ENCODE measurements at places on chromosomes 3 and 15.

- peaks cover 51% of the 10 kb centered on the region for H3K4me1 ChIP-seq
- peaks cover 16% of the 10 kb centered on the region for H3K27me3 ChIP-seq
- H3K4me3 ChIP-seq = peak overlapping the region; percentile 27
- DNase-seq = no peak
These were observed 2.4 kb upstream of the CORO2B start for GRCh38 chr15:68576235-68576892.

DNA sequence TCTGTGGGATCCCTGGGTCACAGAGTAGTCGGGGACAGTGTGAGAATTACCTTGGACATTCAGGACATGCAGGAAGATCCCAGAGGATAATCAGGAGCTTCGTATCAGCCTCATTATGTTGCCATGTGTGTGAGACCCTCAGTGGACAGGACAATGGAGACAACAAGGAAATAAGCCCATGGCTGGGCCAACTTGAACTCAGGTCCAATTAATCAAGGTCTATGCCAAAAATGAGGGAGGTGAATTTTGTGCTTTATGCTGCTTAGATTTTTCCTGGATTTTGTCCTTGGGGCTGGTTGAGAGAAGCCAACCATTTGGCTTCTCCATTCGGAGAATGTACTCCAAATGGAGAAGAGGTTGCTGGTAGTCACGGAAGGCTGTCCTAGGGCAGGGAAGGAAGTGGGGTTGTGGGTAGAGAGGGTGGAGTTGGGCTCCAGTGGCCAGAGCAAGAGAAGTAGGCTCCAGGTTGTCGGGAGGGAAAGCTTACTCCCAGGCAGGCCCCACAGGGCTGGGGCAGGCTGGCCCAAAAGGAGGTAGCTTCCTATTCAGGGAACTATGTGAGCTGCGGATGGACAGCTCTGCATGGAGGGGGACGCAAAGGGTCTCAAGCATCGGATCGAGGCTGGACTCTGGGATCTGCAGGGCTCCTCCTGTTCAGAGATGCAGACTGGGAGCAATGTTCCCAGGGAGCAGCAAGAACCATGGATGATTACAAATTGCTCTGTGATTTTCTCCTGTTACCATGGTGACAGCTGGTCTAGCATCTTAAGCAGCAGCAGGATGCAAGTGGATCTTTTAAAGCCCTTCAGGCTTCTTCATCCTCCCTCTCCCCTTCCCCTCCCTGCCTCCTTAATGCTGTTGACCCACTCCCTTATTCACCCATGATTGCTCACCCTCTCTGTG, 91.1 kb downstream of the WNT7A start:
- no peak for DNase-seq
- H3K4me1 ChIP-seq = no peaks in the 10 kb centered on the region
- H3K4me3 ChIP-seq = no peak overlapping the region

GRCh38 chr15:71207141-71207540, 91.9 kb downstream of the THSD4 start:
- H3K27me3 ChIP-seq = no peaks in the 10 kb centered on the region
- H3K27ac ChIP-seq = no peak overlapping the region
- no peak for DNase-seq
- H3K36me3 ChIP-seq = no peaks in the 10 kb centered on the region

DNA sequence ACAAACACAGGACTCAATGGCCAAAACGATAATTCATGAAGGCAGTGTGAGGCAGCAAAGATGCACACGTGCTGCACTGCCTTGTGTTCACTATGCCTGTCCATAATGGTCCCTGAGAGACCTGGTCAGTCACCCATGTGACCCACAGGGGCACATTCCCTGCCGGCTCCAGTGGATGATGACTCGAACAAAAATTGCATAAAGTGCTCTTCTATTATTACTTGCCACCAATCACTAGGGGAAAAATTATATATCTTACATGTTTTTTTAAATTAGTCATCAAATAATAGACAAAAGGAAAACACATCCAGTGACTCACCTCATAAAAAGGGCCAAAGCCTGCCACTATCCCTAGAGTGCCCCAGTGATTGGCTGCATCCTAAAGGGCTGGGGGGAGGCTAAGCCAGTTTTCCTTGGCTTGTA, 47.5 kb downstream of the UBP1 start:
- H3K36me3 ChIP-seq = peaks cover 52% of the 10 kb centered on the region
- no peak overlapping the region for H3K4me3 ChIP-seq
- no peak overlapping the region for H3K27ac ChIP-seq
- no peak for DNase-seq
- no peaks in the 10 kb centered on the region for H3K4me1 ChIP-seq

GRCh38 chr3:15291589-15292541, 40.5 kb downstream of the SH3BP5 start:
- H3K27ac ChIP-seq = peak overlapping the region; percentile 77
- DNase-seq = peak; percentile 49
- peak overlapping the region; percentile 14 for H3K4me3 ChIP-seq
- peaks cover 6% of the 10 kb centered on the region for H3K36me3 ChIP-seq
- no peaks in the 10 kb centered on the region for H3K27me3 ChIP-seq
- peaks cover 87% of the 10 kb centered on the region for H3K4me1 ChIP-seq

GRCh38 chr3:120349855-120350125, 636 bp upstream of the LRRC58 start:
- H3K4me1 ChIP-seq = peaks cover 38% of the 10 kb centered on the region
- H3K4me3 ChIP-seq = peak overlapping the region; percentile 91
- H3K27ac ChIP-seq = peak overlapping the region; percentile 94
- no peaks in the 10 kb centered on the region for H3K27me3 ChIP-seq
- DNase-seq = no peak

DNA sequence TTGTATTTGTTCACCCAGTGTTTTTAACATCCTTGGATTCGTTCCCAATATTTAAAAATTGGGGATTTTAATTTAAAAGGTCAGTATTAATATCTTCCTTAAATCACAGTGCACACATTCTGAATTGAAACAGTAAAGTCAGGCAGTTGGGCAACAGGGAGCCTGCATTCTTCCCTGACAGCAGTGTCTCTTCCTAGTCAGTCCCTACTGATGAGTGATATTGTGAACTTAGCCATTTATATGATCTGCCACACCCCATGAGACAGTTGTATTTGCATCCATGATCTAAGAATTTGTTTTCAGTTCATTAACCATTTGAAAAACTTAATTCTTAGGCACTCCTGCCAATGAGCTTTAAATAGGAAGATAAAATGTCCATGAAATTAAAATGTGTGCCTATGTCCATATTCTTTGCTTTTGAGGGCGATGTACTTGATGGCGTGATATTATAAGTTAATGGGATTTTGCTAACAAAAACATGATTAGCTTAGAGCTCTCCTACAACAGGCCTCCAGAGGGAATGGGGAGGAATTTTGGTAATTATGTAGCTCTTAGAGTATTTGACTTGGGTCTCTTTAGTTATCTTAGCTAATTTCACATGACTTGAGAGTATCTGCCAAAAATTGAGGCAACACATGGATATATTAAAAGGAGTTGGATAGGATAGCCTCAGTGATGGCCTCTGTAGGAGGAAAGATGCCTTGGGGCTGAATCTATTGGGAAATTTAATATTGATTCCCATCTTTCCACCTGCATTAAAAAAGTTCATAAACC, 219.3 kb downstream of the PTPRG start:
- no peaks in the 10 kb centered on the region for H3K27me3 ChIP-seq
- no peaks in the 10 kb centered on the region for H3K4me1 ChIP-seq
- DNase-seq = no peak
- no peak overlapping the region for H3K27ac ChIP-seq
- no peak overlapping the region for H3K4me3 ChIP-seq
- H3K36me3 ChIP-seq = no peaks in the 10 kb centered on the region

DNA sequence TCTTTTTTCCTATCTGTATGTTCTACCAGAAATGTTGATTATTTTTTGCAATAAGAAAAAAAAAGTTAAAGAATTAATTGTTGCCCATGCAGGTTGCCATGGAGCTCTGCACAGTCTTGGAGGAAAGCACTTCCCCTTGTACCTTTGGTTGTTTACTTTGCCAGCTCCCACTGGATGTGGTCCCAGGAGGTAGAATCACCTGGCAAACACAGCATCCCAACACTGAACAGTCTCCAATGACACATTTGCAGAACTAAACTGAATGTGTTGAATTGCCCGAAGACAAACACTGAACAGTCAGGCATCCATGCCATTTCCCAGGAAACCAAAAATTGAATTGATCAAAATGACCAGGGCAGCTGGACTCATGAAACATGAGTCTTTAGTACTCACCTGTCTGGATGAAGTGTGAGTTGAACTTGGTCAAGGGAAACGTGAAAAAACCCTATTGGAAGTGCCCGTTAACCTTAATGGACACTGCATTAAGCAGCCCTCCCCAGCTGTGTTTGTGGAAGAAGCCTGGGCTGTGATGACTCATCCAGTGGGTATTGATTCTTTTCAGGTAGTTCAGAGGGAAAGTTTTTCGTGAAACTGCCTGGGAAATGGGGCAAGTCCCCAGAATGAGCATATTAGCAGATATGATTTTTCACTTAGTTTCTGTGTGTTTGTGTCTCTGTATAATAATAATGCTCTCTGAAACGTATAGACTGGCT, 284.7 kb upstream of the STT3B start:
- DNase-seq = no peak
- no peaks in the 10 kb centered on the region for H3K27me3 ChIP-seq
- no peaks in the 10 kb centered on the region for H3K36me3 ChIP-seq
- H3K4me3 ChIP-seq = no peak overlapping the region
- no peak overlapping the region for H3K27ac ChIP-seq

- no peaks in the 10 kb centered on the region for H3K36me3 ChIP-seq
- peaks cover 5% of the 10 kb centered on the region for H3K4me1 ChIP-seq
- no peak for DNase-seq
- no peak overlapping the region for H3K27ac ChIP-seq
- H3K27me3 ChIP-seq = peaks cover 37% of the 10 kb centered on the region
- H3K4me3 ChIP-seq = no peak overlapping the region
These were observed 27.4 kb upstream of the IL1RAP start for GRCh38 chr3:190486533-190486864.

DNA sequence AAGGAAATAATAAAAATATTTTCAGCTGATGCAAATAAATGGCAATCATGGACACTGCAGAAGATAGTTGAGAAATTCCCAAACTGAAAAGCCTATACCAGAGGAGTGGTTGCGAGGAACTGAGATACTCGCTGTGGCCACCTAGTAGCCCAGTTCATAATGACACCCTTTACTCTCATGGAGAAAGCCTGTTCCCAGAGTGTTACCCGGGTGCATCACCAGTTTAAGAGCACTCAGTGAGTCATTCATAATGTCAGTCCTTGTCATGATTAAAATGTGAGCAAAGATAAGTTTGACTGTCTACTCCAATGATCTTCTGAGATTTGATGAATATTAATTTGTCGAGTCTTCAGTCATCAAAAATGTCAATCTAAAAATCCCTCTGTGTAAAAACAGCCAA, 138.4 kb upstream of the LRRC3B start:
- no peak overlapping the region for H3K27ac ChIP-seq
- no peak for DNase-seq
- no peak overlapping the region for H3K4me3 ChIP-seq

- no peak overlapping the region for H3K27ac ChIP-seq
- no peak for DNase-seq
- peaks cover 35% of the 10 kb centered on the region for H3K27me3 ChIP-seq
These were observed 542 bp downstream of the PLOD2 start for GRCh38 chr3:146160321-146160963.

DNA sequence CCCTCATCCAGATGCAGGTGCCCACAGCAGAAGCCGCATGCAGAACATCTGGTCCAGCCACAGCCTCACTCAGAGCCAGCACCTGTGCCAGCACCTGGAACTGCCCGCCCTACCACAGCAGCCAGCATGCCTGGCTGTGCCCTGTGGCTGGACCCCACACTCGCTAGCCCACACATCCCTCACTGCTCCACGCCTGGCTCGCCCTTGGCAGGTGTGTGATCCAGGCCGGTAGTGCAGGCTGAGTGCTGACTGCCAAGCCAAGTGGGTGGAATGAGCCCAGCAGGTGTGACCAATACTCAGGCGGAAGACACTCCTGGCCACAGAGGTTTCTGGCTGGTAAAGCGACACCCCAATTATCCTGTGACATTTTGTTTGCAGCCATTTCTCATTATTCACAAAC, 162.4 kb upstream of the ROBO1 start:
- H3K27me3 ChIP-seq = no peaks in the 10 kb centered on the region
- DNase-seq = no peak
- no peak overlapping the region for H3K4me3 ChIP-seq
- H3K4me1 ChIP-seq = no peaks in the 10 kb centered on the region
- H3K27ac ChIP-seq = no peak overlapping the region
- H3K36me3 ChIP-seq = no peaks in the 10 kb centered on the region

- no peaks in the 10 kb centered on the region for H3K27me3 ChIP-seq
- DNase-seq = peak; percentile 21
- H3K4me3 ChIP-seq = peak overlapping the region; percentile 87
- peaks cover 39% of the 10 kb centered on the region for H3K4me1 ChIP-seq
These were observed 619 bp downstream of the TTBK2 start for GRCh38 chr15:42919799-42920518.

DNA sequence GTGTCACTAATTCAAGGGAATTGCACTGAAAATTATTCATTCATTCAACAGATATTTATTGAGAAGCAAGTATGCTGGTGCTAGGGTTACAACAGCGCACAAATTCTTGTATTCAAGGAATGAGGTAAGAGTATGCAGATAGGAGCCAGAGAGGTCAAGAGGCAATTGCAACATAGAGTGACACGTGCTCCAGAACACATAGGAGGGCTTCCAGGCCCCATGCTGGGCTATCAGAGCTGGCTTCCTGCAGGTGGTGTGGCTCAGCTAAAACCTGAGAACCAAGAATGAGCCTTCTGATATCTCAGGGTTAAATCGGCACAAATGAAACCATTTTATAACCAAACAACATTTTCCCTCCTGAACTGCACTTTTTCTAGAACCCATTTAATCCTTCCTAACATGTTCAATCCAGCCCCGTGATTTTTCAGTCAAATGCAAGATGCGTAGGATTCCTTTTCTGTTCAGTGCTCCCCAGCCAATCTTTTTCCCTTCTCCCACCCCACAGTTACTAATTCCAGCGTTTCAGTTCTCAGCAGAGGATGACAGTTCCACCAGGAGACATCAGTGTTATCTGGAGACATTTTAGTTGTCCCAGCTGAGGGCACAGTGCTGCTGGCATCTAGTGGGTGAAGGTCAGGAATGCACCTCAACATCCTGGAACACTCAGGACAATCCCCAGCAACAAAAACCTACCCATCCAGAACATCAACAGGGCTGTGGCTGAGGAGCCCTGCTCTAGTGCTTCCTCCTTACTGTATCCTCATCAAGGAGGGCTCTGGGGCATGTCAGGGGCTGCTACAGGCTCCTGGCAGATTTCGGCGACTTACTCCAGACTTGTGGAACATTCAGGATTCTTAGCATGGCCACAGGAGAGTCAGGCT, 13.1 kb downstream of the CCR5AS start:
- peaks cover 19% of the 10 kb centered on the region for H3K4me1 ChIP-seq
- DNase-seq = no peak
- H3K4me3 ChIP-seq = no peak overlapping the region
- peaks cover 5% of the 10 kb centered on the region for H3K27me3 ChIP-seq

DNA sequence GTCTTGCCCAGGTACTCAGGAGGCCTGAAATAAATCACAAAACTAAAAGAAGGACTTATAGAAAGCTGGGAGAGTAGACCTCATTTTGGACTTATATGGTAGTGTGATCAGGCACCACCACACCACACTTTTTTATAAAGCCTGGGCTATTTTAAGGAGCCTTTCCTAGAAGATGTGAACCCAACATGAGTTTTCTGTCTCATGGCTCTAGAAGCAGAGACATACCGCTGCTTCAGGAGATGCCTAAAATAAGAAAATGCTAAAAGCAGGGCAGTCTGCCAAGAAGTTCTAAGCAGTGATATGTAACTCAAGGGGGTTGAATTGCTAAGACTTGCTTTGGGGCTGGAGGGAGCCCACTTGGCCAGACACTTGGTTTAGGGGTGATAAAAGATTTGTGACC, 49.6 kb downstream of the SUMF1 start:
- peaks cover 14% of the 10 kb centered on the region for H3K36me3 ChIP-seq
- DNase-seq = no peak
- no peaks in the 10 kb centered on the region for H3K27me3 ChIP-seq
- peaks cover 14% of the 10 kb centered on the region for H3K4me1 ChIP-seq
- H3K4me3 ChIP-seq = no peak overlapping the region

Measured in stimulated activated naive B cell treated with anti-CD40 and anti-IgM and Interleukin-4, amounts not matched to agents 10 μg/mL and 1 μg/mL and 100 μg/mL, for 72 hours (primary cell).